ENCODE measurements at places on chromosomes 3 and 15.
A peak's percentile ranks its signal among the peaks of the same experiment; 100 is the strongest.

- peak; percentile 70 for DNase-seq
These were observed 27.3 kb downstream of the KLF13 start for GRCh38 chr15:31353931-31354330.

DNA sequence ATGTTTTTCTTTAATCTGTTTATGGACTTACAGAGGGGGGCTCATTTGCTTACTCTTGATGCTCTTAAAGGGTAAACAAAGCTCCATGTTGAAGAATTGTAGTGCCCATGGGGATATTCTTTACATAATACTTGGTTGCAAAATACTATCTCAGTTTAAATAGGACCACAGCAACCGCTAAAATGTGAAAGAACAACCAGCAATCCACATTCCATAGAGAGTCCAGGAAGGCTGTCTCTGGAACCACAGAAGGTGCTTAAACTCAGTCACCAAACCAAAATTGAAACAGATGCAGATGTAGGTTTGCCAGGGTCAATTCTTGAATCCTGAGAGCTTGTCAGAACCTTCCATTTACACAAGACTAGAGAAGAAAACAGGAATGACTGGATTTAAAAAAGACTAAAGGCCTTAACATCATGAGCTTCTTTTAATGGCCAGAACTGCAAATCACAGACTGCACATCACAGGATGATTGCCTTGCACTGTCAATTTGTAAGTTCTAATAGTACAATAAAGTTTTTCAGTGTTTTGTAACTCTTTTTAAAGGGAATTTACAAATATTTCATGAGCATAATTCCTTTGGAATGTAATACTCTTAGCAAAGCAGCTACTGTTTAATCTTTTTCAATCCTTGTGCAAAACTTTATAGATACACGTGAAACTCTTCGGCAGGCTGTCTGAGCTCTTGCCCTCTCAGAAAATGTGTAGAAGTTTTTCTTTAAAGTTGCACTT is 661.6 kb downstream of the SI start:
- DNase-seq, result no peak

DNA sequence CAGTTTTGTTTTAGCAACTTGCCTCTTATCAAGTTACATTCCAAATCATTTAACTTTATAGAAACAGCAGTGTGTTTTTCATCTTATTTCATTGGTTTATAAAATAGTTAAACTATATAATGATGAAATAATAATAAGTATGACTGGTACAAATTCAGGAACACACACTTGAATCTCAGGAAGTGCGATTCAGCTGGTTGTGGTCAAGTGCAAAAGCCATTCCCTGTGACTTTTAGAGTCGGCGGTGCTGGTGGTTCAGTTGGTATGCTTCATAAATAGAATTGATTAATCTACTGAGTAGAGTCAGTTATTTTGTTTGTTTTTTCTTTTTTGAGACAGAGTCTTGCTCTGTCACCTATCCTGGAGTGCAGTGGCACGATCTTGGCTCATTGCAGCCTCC is 22.7 kb downstream of the SACM1L start:
- no peak for DNase-seq

GRCh38 chr3:13058346-13059120 is 14.7 kb downstream of the IQSEC1 start:
- no peak for DNase-seq

DNA sequence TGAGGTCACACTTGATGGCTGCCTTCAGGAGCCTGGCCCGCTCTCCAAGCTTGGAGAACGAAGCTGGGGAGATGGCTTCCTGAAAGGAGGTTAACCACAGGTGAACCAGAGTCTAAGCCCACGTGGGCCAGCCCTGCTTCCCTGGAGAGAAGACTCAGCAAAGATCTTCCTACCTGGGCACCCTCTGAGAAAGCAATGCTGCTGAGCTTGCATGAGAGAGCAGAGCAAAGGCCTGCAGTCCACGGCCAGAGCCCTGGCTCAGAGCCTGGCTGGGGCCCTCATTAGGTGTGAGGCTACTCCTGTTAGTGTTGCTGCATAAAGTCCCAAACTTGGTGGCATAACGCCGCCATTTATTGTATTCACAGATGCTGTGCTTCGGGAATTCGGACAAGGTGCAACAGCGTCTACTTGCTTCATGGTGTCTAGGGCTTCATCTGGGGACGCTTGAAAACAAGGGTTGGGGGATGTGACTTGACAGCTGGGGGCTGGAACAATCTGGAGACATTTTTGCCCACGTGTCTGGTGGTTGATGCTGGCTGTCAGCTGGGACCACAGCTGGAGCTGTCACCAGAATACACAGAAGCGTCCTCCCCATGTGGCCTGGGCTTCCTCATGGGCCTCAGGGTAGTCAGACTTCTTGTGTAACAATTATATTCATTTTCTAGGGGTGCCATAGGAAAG is 87.9 kb upstream of the MEF2A start:
- no peak for DNase-seq

- DNase-seq, result no peak
These were observed 19.1 kb downstream of the GPR160 start for GRCh38 chr3:170056710-170057454.

GRCh38 chr15:34999906-35000305 is 11.8 kb upstream of the ZNF770 start:
- DNase-seq, result no peak

DNA sequence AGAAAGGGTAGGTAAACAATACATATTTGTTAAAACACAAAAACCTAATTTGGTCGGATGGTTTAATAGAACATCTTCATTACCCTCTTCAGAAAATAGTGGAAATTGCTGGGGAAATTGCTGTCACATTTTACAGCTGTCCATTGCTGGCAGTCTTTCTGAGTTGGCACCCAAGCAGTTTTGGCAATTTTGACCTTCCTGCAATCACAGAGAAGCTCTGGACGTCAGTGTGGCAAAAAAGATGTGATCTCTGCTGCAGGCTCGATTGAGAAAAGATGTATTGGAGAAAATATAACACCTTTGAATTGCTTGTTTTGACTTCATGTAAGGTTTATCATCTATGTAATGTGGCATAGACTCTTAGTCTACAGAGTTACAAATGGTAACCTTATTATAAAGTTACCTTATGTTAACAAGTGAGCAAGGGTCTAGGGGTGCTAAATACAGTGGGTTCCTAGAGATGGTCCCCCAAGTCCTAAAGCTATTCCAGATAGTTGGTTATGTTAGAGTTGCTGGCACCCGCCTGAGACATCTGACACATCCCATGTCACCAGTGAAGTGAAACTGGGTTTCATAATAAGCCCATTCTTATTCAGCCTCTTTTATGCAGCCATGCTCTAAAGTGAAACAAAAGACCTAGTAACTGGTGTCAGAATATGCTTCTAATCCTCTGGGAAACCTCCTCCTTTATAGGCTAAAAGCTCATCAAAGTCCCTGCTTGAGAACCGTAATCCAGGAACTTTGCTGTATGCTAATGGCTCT is 14.0 kb downstream of the UBE2E1 start:
- peak; percentile 17 for DNase-seq

GRCh38 chr15:70023769-70024491 is 73.8 kb downstream of the TLE3 start:
- no peak for DNase-seq

- no peak for DNase-seq
These were observed at the start of gene LDHAL6B for GRCh38 chr15:59206623-59207183. LDHAL6B (plus strand) TSS chr15:59206843; CDS start chr15:59206941, 98 bp downstream.

- no peak for DNase-seq
These were observed 49.1 kb downstream of the CCK start for GRCh38 chr3:42216931-42217333.

- DNase-seq, result no peak
These were observed 54.9 kb upstream of the GLCE start for GRCh38 chr15:69105451-69105985.

GRCh38 chr3:171427771-171428320 is 32.4 kb downstream of the TNIK start:
- no peak for DNase-seq

- DNase-seq, result no peak
These were observed 34.7 kb downstream of the PIK3CA start for GRCh38 chr3:179182902-179183301.

DNA sequence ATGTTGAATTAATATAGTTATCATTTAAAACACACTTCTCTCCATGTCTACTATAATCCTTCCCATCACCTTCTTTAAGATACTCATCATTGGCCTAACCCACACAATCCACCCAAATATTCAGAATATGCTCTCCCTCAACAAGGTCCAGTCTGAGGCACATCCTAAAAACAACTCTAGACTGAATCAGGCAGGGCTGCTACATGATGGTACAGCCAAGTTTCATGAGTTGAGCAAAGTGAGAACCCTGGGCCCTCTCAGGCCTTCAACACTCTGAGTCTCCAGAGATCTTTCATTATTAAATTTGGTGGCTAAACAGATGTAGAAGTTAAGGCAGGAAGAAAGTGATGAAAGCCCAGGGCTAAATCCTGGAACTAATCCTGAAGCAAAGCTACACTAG is 16.2 kb downstream of the ZNF148 start:
- no peak for DNase-seq

- DNase-seq, result no peak
These were observed 453.1 kb downstream of the EPHA3 start for GRCh38 chr3:89560568-89560967.

GRCh38 chr3:50512131-50512530 is 8.7 kb upstream of the CACNA2D2 start:
- no peak for DNase-seq

DNA sequence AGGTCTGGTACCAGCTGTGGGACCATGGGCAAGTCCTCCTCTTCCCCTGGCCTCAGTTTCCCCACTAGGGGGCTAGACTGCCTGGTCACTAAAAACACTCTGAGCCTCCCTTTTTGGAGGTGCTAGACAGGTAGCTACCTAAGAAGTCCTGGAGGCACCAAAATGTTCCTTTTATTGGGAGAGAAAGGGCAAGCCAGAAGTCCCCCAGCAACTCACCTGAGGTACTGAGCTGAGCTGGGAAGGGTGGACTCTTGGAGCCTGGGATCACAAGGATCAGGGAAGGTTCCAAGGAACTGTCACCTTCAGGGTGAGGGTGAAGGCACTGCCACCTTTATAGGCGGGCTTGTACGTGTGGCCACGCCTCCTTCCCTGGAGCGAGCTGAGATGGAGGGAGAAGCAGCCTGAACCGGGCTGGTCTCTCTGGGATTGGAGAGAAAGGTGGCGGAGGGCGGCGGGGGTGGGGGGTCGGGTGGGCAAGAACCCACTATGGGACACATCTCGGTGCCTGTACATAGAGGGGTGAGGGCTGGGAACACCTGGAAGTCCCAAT is at the start of gene CYP1A1:
Gene CYP1A1 (minus strand): TSS at position 304 of the 550 bp plus-strand sequence. CDS start 2,431 bp downstream, outside the sequence.
- no peak for DNase-seq

DNA sequence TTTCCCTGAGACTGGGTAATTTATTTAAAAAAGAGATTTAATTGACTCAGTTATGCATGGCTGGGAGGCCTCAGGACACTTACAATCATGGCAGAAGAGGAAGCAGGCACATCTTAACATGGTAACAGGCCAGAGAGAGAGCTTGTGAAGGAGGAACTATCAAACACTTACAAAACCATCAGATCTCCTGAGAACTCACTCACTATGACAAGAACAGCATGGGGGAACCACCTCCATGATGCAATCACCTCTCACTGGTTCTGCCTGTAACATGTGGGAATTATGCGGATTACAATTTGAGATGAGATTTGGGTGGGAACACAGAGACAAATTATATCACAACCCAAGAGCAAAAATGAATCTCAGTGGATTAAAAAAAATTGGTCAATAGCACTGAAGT is 416.0 kb upstream of the TMCO5A start:
- no peak for DNase-seq

DNA sequence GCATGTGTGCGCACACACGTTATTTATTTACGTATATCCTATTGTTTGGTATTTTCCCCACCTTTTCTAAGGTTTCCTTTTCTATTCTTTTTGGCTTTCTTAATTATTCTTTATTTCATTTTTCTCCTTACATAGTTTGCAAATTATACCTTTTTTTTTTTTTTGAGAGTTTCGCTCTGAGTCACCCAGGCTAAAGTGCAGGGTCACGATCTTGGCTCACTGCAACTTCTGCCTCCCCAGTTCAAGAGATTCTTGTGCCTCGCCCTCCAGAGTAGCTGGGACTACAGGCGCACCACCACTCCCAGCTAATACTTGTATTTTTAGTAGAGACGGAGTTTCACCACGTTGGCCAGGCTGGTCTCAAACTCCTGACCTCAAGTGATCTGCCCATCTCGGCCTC is 20.0 kb upstream of the CILP start:
- no peak for DNase-seq

- DNase-seq, result no peak
These were observed 23.7 kb upstream of the PRTG start for GRCh38 chr15:55766676-55767075.

DNA sequence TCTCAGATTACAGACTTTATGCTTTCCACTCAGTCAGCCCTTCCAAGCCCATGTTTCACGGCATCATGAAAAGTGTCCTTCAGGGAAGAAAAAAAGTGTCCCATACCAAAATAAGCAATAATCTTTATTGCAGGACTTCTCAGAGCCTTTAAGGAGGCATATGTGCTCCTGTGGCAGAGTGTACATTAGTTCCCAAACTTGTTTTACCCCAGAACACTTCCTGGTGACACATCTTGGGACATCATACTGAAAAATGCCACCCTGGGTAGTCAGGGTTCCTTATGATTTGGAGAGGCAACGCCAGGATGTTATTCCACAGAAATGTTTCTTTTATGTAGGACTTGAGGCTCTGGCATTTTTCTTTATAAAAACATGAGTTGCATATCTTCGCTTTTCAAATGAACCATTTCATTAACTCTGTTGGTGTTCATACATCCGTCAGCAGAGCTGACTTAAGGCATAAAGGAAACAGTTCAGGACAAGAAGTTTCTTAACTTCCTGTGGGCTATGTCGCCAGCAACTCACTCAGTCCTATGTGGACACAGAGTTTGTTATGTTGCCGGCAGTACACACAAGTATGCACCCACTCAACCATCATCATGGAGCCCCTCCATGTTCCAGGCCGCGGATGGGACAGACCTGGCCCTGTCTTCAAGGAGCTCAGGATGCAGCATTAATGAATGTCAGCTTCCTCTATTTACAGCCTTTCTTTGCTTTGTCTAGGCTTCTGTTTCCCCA is 63.8 kb downstream of the CASR start:
- peak; percentile 41 for DNase-seq

DNA sequence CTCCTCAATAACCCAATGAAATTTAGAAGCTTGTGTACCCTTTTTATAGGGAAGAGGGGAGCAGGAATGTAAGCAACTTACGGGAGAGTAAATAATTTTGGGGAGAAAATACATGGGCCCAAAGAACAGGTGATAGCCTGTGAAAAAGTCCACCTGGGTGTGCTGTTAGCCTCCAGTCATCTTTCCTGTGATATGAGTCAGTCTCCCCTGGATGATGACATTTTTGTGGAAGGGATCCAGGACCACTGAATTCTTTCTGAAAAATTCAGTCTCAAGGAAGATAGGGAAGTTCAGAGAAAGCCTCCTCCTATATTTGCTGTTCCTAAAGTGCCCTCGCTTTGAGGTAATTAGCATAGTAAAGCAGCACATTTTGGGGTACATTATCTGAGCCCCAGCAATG is 149.8 kb downstream of the SQOR start:
- DNase-seq, result no peak

GRCh38 chr15:57671636-57672035 is 34.9 kb upstream of the POLR2M start:
- DNase-seq, result no peak

GRCh38 chr15:98123834-98124233 is 163.3 kb downstream of the ARRDC4 start:
- DNase-seq, result no peak

- DNase-seq, result peak; percentile 67
These were observed 14.6 kb downstream of the HDAC11 start for GRCh38 chr3:13494463-13495350.

- no peak for DNase-seq
These were observed 52.6 kb downstream of the TBC1D2B start for GRCh38 chr15:78024883-78025282.

Data from C1 segment of cervical spinal cord (tissue), 14 donors.